ENCODE measurements at places on chromosomes 13 and 19. TPM values are rescaled to one million over a fixed set of nuclear protein-coding genes. Genes with fewer than 3 reads are reported as not detected.

DNA sequence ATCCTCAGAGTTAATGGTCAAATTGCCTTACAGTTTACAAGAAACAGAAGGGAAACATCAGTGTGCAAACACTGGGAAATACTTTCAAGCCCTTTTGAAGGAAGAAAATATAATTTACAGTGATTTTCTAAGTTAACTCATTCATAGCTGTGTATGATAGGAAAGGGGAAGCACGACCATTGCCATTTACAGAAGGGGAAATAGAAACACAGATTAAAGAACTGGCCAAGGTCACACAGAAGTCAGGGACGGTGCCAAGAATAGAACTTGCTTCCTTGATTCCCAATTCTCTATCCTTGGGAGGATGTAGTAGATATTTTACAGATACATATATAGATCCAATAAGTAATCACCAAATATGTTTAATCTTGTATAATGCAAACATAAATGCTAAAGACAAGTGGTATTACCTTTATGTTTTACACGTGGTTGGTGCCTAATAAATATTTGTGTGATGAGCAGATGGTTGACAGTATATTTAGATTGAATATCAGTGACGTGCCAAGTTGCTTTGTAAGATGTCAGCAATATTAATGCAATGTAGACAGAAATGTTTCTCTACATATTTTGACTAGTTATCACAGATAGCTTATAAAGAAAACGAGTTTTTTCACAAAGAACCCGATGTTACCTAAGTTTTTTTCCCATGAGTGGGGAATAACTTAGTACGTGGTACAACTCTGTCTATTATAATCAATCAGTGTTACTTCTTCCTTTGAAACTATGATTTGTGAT, 73.1 kb downstream of the FLT1 start:
- no peaks in the 10 kb centered on the region for H3K27me3 ChIP-seq
- DNase-seq = no peak
- H3K4me3 ChIP-seq = no peak overlapping the region
- H3K36me3 ChIP-seq = no peaks in the 10 kb centered on the region

DNA sequence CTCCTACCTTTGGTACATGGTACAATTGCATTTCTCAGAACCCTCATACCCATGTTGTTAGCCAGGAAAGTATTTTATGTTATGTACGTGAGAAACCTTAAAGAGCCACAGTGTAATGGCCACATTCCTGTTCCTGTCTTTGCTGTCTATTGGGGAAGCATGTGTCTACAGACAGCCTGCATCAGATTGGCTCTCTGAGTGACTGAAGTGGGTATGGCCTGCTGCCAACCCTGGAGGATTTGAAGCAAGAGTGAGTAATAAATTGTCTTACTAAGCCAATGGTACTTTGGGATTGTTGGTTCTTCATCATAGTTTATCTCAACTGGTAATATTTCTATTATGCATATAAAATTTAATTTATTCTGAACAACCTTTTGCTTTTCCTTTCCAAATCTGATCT, 574.1 kb downstream of the LMO7 start:
- no peaks in the 10 kb centered on the region for H3K27me3 ChIP-seq
- no peaks in the 10 kb centered on the region for H3K36me3 ChIP-seq
- no peak overlapping the region for H3K4me3 ChIP-seq
- no peaks in the 10 kb centered on the region for H3K4me1 ChIP-seq
- no peak for DNase-seq

GRCh38 chr19:7074705-7075282, 5.3 kb downstream of the ZNF557 start:
- peaks cover 82% of the 10 kb centered on the region for H3K36me3 ChIP-seq
- no peaks in the 10 kb centered on the region for H3K27me3 ChIP-seq
- no peak overlapping the region for H3K27ac ChIP-seq
- no peak overlapping the region for H3K4me3 ChIP-seq
- peaks cover 12% of the 10 kb centered on the region for H3K4me1 ChIP-seq

GRCh38 chr19:5536337-5536894, 31.3 kb downstream of the TINCR start:
- peaks cover 8% of the 10 kb centered on the region for H3K27me3 ChIP-seq
- H3K36me3 ChIP-seq = no peaks in the 10 kb centered on the region
- peak overlapping the region; percentile 13 for H3K4me3 ChIP-seq
- H3K27ac ChIP-seq = no peak overlapping the region

DNA sequence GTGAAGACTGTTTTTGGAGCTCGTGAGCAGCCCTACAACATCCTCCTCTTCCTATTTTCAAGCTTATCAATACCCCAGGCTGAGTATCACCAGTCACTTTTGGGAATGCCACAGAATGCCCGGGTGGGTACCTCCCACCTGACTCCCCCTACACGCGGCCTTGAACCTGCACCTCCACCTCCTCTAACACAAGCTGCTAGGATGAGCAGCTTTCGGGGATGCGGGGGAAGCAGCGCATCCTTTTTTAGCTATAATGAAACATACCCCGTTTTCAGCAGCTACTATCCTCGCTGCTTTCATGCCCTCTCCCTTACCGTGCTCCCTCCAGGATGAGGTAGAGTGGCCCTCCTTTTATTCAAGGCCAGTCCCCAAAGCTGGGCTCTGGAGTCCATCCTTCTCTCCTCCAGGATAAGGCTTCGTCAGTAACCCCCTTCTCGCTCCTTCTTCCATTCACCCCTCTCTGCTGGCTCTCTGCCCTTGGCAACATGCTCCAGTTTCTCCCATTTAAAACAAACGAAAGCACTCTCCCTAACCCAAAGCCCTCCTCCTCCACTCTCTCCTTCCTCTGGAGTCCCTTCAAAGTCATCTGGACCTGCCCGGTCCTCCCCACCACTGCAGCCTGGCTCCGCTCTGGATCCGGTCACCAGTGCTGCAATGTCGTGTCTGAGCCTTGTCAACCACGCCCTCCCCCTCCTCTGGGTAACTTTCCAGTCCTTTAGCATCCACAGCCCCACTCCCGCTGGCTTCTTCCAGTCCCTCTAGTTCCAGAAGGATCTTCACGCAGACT, 55.3 kb downstream of the STK24 start:
- H3K27ac ChIP-seq = no peak overlapping the region
- peaks cover 48% of the 10 kb centered on the region for H3K4me1 ChIP-seq
- H3K4me3 ChIP-seq = no peak overlapping the region
- no peaks in the 10 kb centered on the region for H3K27me3 ChIP-seq
- DNase-seq = peak; percentile 50

DNA sequence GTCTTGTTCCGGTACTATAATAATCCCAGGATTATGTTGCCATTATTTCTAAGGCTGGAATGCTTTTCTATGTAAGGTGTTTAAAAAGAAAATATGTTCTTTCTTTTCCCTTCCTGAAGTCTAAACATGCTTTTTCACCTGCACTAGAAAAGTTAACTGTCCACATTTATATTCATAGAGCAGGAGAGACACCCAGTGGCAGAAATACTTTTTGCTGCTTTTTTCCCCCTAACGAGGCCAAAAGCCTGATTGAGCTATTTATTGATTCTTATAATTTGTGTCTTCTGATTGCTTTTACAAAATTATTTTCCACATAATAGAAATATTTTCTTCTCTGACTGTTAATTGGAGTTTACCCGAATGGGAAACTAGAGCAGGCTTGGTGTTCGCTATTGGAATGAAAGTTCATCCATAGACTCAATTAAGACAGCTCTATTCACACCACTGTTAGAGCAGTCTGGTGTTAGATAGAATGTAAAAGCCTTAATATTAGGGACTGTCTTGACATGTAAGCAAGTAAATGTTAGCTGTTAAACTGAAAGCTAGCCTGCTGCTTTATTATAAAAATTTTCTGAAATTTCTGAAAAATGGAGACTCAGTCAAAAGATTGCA, 15.8 kb downstream of the GPR180 start:
- H3K27ac ChIP-seq = no peak overlapping the region
- DNase-seq = no peak
- no peaks in the 10 kb centered on the region for H3K27me3 ChIP-seq
- H3K4me3 ChIP-seq = no peak overlapping the region
- H3K36me3 ChIP-seq = peaks cover 52% of the 10 kb centered on the region

GRCh38 chr13:35916146-35916545, 215.0 kb downstream of the DCLK1 start:
- DNase-seq = no peak
- no peaks in the 10 kb centered on the region for H3K36me3 ChIP-seq
- no peak overlapping the region for H3K27ac ChIP-seq
- H3K4me1 ChIP-seq = no peaks in the 10 kb centered on the region
- H3K4me3 ChIP-seq = no peak overlapping the region

DNA sequence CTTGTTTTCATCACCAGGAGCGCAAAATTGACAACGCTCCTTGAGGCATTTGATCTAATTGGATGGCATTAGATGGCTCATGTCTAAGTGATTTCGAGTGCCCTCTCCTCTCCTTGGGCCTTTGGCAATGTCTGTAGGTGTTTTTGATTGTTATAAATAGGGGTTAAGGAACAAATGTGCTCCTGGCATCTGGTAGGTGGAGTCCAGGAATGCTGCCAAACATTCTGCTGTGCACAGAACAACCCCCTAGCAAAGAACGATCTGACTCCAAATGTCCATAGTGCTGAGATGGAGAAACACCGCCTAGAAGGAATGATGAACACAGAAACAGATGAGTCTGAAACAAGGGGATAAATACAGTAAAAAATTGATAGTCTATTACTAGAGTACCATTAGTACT, 68.0 kb upstream of the C1QTNF9B start:
- no peak overlapping the region for H3K27ac ChIP-seq
- no peaks in the 10 kb centered on the region for H3K36me3 ChIP-seq
- H3K27me3 ChIP-seq = no peaks in the 10 kb centered on the region

GRCh38 chr13:98286799-98287198, 109.7 kb upstream of the RNF113B start:
- DNase-seq = no peak
- H3K27me3 ChIP-seq = no peaks in the 10 kb centered on the region
- no peak overlapping the region for H3K27ac ChIP-seq
- no peaks in the 10 kb centered on the region for H3K36me3 ChIP-seq

GRCh38 chr19:8566855-8567254, 10.4 kb downstream of the MYO1F start:
- no peaks in the 10 kb centered on the region for H3K27me3 ChIP-seq
- no peak overlapping the region for H3K27ac ChIP-seq
- no peaks in the 10 kb centered on the region for H3K36me3 ChIP-seq
- no peak for DNase-seq

DNA sequence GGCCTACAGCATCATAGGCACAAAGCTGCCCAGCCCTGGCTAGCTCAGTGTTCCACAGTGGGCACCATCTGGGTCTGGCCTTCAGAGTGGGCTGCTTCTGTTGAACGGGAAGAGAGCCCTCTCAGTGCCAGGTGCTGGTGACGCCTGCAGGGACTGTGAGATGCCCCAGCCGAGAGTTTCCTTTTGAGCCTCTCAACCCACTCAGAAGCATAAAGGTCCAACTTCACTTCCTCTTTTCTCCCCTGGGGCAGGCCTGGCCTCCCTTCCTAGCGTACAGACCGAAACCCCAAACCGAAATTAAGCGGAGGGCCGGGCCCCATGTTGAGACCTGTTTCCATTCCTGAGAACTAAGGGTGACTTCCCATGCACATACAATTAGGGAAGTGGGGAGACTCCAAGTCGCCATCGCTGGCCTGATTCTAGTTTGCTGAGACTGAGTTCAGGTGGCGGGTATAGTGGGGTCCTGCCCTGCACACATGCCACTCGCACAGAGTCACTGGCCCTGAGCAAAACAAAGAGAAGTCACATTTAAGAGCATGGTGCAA, 6.9 kb downstream of the RAB8A start:
- H3K4me3 ChIP-seq = no peak overlapping the region
- peaks cover 28% of the 10 kb centered on the region for H3K4me1 ChIP-seq
- H3K27me3 ChIP-seq = no peaks in the 10 kb centered on the region
- H3K36me3 ChIP-seq = peaks cover 72% of the 10 kb centered on the region
- H3K27ac ChIP-seq = no peak overlapping the region

DNA sequence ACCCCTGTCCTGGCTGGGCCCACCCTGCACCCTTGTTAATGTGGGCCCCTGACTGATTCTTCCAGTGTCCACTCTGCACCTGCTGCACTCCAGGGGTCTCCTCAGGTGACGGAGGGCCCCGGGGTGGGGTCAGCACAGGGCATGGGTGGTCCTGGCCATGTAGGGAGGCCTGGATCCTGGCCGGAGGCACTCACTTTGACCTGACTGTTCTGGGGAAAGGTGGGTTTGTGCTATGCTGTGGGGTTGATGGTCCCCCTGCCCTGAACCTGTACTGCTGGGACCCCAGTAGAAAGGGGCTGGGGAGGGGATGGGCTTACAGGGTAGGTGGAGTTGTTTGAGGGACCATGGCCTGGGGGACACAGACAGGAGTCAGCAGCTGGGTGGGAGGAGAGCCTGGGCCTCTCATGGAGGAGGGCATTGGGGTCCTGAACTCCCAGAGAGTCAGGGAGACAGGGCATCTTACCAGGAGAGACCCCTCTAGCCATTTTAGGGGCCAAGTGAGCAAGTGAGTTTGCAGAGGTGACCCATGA, 25.8 kb upstream of the CEACAM1 start:
- peak; percentile 19 for DNase-seq
- H3K27ac ChIP-seq = no peak overlapping the region
- no peak overlapping the region for H3K4me3 ChIP-seq
- no peaks in the 10 kb centered on the region for H3K27me3 ChIP-seq
- H3K4me1 ChIP-seq = no peaks in the 10 kb centered on the region
- H3K36me3 ChIP-seq = no peaks in the 10 kb centered on the region

DNA sequence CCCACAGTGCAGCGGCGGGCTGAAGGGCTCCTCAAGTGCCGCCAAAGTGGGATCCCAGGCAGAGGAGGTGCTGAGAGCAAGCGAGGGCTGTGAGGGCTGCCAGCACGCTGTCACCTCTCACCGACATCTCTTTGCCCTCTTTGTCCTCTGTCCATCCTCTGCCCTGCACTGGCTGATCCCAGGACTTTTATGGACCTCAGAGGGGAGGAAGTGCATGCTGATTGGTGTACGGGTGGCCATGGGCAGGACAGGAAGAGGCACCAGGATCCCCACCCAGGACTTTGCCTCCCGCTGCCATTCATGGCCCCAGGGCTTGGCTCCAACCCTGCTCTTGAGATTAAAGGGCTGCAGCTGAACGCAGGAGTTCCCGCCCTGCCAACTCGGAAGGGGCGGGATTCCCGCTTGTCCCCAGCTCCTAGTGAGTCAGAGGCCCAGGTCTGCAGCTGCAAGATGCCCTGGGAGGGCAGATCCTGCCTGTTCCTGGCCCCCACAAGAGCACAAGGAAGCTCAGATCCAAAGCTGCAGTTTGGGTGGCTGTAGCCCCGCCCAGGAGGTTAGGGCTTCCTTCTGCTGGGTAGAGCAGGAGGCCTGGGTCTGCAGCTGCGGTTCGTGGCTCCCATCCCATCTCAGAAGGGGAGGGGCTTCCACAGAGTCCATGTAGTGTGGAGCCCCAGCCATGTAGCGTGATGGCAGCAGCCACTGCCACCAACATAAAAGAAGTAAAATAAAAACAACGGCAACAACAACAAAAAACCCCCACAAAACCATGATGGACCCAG, 1716.7 kb downstream of the SLITRK1 start:
- no peaks in the 10 kb centered on the region for H3K27me3 ChIP-seq
- H3K4me3 ChIP-seq = no peak overlapping the region
- no peaks in the 10 kb centered on the region for H3K4me1 ChIP-seq
- no peaks in the 10 kb centered on the region for H3K36me3 ChIP-seq

- H3K27ac ChIP-seq = peak overlapping the region; percentile 100
- H3K4me1 ChIP-seq = peaks cover 80% of the 10 kb centered on the region
- peak; percentile 50 for DNase-seq
- no peaks in the 10 kb centered on the region for H3K27me3 ChIP-seq
- peak overlapping the region; percentile 89 for H3K4me3 ChIP-seq
These were observed 1.3 kb downstream of the DNAJB1 start for GRCh38 chr19:14516746-14517438.

- H3K27me3 ChIP-seq = peaks cover 27% of the 10 kb centered on the region
- H3K27ac ChIP-seq = no peak overlapping the region
- H3K36me3 ChIP-seq = no peaks in the 10 kb centered on the region
- no peak overlapping the region for H3K4me3 ChIP-seq
- H3K4me1 ChIP-seq = no peaks in the 10 kb centered on the region
These were observed 116.7 kb downstream of the SOX1 start for GRCh38 chr13:112183532-112184090.

DLL3 gene
- polyA plus RNA-seq = not detected

KLK3 gene
- not detected for polyA plus RNA-seq

SULT2A1 gene
- 8.5 TPM for polyA plus RNA-seq

NKG7 gene
- polyA plus RNA-seq = 2.1 TPM

GTPBP3 gene
- 11.8 TPM for polyA plus RNA-seq

UBE2L5 gene
- polyA plus RNA-seq = not detected

SIGLEC12 gene
- 0.10 TPM for polyA plus RNA-seq
